ENCODE measurements at places on chromosomes 12 and 14. TPM values are rescaled to one million over a fixed set of nuclear protein-coding genes. Genes with fewer than 3 reads are reported as not detected.

Gene NAV3
- 1.2 TPM for total RNA-seq

Gene GPHN
- total RNA-seq = 11.3 TPM

GRCh38 chr12:52245259-52245961, 12.4 kb downstream of the KRT7 start:
- DNase-seq = no peak

- DNase-seq = no peak
These were observed 4.2 kb upstream of the TRHDE start for GRCh38 chr12:72267974-72268373.

DNA sequence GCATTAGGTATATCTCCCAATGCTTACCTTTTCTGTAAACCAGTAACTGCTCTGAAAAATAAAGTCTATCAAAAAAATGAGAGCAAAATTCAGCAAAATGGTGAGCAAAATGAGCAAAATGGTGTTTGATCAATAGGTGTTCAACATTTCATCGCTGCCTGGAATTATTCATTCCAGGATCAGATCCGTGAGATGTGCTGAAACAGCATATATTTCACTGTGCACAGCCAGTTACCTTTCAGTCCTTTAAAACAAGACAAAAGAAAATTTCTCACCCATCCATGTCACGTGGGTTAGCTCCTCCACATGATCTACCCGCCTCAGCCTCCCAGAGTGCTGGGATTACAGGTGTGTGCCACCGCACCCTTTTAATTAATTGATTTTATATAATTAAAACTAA, 8.1 kb upstream of the FGF23 start:
- no peak for DNase-seq

DNA sequence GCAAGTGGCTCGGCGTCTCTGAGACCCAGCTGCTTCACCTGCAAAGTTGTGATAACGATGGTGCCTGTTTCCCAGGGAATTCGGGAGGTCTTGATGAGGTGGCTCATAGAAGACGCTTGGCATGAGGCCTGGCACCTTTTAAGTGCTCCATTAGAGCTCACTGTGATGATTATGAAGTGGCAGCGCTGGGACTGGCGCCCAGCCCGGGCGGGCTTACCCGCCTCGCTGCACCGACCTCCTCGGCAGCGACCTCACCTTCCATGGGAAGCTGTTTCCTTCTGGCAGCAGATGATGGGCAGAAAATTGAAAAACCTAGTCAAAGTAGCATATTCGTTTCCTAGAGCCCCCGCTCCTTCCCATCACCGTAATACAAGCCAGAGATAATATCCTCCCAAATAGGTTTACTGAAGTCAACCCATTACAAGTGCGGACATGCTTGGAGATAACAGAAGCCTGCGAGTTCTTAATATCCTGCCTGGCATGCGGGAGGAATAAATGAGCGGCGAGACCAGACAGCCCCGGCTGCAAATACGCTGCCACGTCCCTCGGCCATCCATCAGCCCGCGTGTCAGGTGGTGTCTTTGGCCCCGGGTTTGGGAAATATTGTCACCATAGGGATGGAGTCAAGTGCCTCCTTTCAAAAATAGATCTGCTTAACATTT, 35.2 kb upstream of the DLK1 start:
- DNase-seq = no peak

GRCh38 chr12:6208130-6208529, 7.9 kb downstream of the CD9 start:
- DNase-seq = no peak

Gene TAS2R8
- total RNA-seq = not detected

DNA sequence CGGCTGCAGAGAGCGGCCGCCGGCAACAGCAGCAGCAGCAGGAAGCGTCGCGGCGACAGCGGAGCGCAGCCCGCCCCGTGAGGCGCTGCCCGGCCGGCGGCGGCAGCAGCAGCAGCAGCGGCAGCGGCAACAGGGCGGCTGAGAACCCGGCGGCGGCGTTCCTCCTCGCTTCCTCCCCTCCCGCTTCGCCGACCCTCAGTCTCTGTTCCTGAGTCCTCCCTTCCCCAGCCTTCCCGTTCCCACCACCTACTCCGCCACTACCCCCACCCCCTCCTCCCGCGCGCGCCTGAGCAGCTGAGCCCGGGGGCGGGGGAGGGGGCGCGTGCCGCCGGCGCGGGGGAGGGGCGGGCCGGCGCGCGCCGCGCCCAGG, 310 bp downstream of the BICDL1 start:
- DNase-seq = peak; percentile 56

GRCh38 chr14:103483600-103483999, 39.0 kb downstream of the CKB start:
- DNase-seq = peak; percentile 89

GRCh38 chr12:88600272-88600671, 20.0 kb upstream of the KITLG start:
- DNase-seq = no peak

GRCh38 chr12:79673354-79673753, 17.4 kb downstream of the PAWR start:
- DNase-seq = no peak

Gene KRT74
- total RNA-seq = not detected

- peak; percentile 81 for DNase-seq
These were observed 2.7 kb downstream of the PTHLH start for GRCh38 chr12:27969624-27970400.

- DNase-seq = no peak
These were observed 253.4 kb upstream of the LRIG3 start for GRCh38 chr12:59173695-59174094.

DNA sequence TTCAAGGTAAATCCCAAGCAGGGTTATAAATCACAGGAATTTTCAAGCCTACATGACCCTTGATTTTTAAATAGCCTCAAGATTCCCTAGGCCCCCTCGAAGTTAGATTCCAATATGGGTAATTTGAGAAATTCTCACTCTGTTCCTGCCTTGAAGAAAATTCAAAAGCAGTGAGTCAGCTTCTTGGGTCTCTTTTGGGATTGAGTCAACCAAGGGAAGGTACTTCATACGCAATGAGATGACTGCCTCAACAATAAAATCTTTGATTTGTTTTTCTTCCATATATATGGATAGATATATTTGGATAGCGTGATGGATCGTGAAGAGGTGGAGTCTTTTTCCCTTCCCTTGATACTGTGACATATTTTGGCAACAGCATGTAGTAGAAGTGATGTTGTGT, 180.4 kb upstream of the ATP2B1 start:
- no peak for DNase-seq

GRCh38 chr12:21677204-21677603, 19.6 kb upstream of the LDHB start:
- no peak for DNase-seq

DNA sequence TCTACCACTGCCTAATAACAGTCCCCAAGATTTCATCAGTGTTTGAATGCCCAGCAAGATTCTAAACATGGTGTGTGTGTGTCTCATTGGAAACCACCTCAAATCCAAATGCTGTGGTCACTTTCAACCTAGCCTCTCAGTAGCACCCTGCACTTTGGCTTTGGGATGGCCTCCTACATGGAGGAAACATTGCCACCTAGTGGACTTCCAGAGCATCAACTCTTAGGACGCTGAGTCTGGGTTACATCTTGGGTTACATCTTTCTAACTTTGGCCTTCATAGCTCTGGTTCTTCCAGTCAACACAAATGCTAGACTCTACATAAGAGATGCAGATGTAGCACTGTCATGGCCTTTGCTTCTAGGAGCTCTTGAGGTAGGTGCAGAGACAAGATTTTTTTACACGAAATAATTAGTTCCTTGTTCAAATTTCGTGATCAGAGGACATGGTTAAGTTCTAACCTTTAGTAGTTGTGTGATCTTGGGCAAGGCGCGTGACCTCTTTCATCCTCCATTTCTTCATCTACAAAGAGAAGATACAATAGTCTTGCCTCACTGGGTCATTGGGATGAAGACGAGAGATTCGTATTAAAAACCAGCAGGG, 113.5 kb upstream of the VASH1 start:
- DNase-seq = peak; percentile 74

GRCh38 chr12:58452546-58452945, 467.8 kb downstream of the LRIG3 start:
- DNase-seq = no peak

- DNase-seq = no peak
These were observed 37.9 kb upstream of the PLEKHG6 start for GRCh38 chr12:6272300-6273204.

Gene POLE
- total RNA-seq = 27.4 TPM

DNA sequence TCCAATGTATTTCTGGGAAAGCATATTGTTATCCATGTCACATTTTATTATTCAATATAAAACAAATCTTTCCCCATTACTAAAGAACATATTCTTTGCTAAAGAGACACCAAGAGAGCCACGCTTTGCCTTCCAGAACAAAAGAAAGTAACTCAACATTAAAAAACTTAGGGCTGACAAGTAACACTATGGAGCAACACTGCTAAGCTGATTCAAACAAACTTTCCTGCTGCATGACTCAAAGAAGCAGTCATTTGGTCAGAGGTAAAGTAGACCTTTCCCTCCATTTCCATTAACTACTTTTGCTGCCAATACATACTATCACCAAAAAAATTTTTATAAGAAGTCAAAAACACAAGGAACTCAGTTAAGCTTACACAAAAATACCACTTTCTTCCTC, 83.0 kb downstream of the DENND5B start:
- peak; percentile 54 for DNase-seq

DNA sequence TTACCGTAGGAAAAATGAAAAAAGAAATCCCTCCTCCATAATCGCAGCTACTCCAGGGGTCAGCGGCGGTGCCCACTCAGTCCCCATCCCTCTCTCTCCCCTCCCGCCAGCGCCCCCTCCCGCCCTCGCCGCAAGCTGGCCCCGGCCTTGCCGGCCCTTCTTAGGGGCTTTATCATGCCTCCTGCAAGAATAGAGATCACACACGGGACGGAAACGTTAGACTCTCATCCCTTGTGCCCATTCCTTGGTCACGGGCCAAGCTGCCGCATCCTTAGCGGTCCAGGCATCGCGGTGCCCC, 692 bp upstream of the COX14 start:
- peak; percentile 19 for DNase-seq

Gene FAM181A
- total RNA-seq = not detected

Gene SDR9C7
- total RNA-seq = not detected

- no peak for DNase-seq
These were observed 45.5 kb downstream of the ACADS start for GRCh38 chr12:120771097-120771496.

DNA sequence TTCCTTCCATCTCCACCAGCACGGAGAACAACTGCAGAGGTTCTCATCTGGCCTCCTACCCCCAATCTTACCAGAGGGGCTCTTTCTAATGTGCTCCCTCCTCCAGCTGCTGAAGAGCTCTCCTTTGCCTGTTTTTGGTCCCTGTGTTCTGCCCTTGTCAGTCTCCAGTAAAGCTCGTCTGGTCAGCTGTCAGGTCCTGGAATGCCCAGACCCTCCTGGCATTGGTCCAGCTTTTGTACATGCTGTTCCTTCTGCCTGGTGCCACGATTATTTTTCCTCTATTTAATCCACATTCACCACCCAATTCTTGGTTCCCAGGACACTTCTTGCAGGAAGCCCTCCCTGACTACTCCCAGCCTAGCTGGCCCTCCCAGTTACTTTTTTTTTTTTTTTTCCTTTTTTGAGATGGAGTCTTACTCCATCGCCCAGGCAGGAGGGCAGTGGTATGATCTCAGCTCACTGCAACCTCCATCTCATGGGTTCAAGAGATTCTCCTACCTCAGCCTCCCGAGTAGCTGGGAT, 6.5 kb downstream of the SLC8B1 start:
- DNase-seq = peak; percentile 42

Gene ARHGAP9
- total RNA-seq = not detected

Gene KRT8
- 11.3 TPM for total RNA-seq

Gene DPPA3
- not detected for total RNA-seq

- no peak for DNase-seq
These were observed 315.3 kb downstream of the DIO2 start for GRCh38 chr14:79896009-79896408.

DNA sequence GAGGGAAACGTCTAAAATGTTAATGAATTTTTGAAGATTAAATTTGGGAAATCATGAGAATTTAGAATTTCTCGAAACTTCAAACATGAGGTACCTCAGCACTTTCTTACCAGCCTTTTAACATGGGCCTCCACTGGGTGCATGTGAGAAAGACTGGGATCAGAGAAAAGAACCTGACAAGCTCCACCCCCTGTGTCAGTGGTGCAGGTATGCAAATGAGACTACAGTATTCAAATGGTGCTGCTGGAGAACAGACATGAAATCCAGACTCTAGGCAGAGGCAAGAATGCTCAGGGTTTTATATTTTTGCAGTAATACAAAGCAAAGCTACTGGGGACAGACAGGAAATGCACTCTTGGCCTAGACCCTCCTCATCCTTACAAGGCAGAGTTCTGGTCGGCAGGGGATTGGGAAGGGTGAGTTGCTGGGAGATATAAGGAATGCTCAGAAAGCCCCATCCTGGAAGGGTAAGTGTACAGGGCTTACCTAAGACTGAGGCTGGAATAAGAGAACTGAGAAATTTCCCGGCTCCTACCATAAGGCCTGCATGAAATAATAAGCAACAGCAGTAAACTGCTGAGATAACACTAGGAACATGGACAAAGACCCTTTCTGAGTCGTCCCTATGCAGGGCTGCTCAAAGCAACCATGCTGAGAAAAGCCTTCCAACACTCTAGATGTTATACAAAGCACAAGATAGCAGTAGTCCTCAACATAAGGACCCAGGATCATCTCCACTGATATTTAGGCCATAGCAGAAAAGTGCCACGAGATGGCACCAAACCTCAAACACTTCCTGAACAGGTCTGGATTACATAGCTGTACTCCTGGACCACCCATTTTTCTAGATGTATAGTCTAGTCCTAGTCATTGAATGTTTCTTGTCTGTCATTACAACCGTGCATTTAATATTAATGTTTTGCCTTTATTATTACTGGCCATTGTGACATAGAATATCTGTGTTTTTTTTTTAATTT, 260.8 kb downstream of the RASSF9 start:
- DNase-seq = peak; percentile 87

Gene TAS2R50
- 1.2 TPM for total RNA-seq

Gene BICDL1
- under 0.01 TPM for total RNA-seq

Gene SPX
- not detected for total RNA-seq

GRCh38 chr12:1630133-1630826, 1.2 kb downstream of the WNT5B start:
- DNase-seq = peak; percentile 25

Gene FOXJ2
- total RNA-seq = 3.1 TPM

DNA sequence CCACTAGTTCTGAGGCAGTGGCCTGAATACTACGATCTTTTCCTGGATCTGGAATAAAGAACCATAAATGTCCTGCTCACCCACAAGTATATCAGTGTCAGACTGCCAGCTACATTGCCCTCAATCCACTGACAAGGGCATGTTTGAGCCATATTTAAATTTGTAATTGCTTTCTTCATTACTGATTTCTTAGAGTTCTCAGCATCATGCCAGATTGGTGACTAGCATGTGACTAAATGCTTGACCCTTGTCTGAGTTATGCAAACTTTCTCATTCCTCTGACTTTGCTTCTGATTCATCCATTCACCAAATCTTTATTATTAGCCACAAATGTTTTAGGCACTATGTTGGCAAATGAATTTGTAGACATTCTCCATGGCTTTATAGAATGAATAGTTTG, 143.6 kb upstream of the SLC16A7 start:
- no peak for DNase-seq
